ENCODE measurements at places on chromosomes 2 and 18. TPM values are rescaled to one million over a fixed set of nuclear protein-coding genes. Genes with fewer than 3 reads are reported as not detected.

GRCh38 chr2:222504719-222505118 lies 80.4 kb downstream of the SGPP2 start:
- no peaks in the 10 kb centered on the region for H3K4me1 ChIP-seq
- no peak overlapping the region for H3K4me3 ChIP-seq
- H3K27ac ChIP-seq, result no peak overlapping the region
- H3K27me3 ChIP-seq, result no peaks in the 10 kb centered on the region
- no peak for DNase-seq
- H3K36me3 ChIP-seq, result no peaks in the 10 kb centered on the region

DNA sequence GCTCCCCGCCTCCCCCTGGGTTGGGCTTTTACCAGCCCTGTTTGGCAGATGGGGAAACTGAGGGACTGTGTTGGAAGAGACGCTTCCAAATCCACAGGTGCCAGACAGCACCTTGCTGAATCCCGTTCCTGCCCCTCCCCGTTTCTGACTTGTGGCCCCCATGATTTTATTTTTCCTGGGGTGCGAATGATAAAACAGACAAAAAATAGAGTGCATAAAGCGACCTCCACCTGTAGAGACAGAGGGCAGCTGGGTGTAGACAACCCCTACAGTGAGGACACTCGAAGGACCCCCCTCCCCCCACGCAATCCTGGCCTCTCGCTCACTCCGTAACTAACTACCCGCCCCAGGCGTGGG lies 2.2 kb upstream of the CTDSP1 start:
- H3K4me3 ChIP-seq, result peak overlapping the region; percentile 99
- H3K27ac ChIP-seq, result peak overlapping the region; percentile 100
- DNase-seq, result no peak
- peaks cover 39% of the 10 kb centered on the region for H3K4me1 ChIP-seq
- H3K27me3 ChIP-seq, result no peaks in the 10 kb centered on the region

- H3K36me3 ChIP-seq, result no peaks in the 10 kb centered on the region
- no peaks in the 10 kb centered on the region for H3K27me3 ChIP-seq
- no peak overlapping the region for H3K27ac ChIP-seq
- DNase-seq, result no peak
These were observed 177.5 kb upstream of the TPO start for GRCh38 chr2:1235806-1236205.

The DDX18 gene
- total RNA-seq, result 31.0 TPM

DNA sequence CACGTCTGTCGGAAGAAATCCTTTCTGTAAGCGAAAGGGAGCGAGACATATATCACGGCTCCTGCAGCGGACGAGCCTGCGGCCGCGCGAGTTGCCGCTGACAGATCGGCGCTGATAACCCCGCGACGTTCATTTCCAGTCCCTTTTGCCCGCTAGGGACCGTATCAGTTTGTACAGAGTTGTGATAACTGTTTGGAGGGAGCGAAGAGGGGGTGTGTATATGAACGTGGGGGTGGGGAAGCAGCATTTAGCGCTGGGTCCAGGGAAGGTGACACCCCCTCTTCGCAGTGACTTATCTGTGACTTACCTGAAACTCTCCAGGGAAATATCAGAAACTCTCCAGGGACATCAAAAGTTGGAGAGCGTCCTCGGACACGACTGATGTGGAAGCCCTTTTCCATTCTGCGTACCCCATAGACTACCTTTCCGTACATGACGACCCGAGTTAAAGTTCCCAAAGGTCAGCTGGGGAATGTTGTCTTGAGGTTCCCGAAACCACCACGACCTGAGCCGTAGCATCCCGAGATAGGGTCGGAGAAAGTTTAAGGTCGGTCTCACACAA lies 948 bp upstream of the GATA6 start:
- DNase-seq, result peak; percentile 47
- peaks cover 10% of the 10 kb centered on the region for H3K36me3 ChIP-seq
- H3K27me3 ChIP-seq, result peaks cover 96% of the 10 kb centered on the region
- H3K4me1 ChIP-seq, result peaks cover 43% of the 10 kb centered on the region

- H3K4me1 ChIP-seq, result peaks cover 18% of the 10 kb centered on the region
- no peak for DNase-seq
- no peak overlapping the region for H3K27ac ChIP-seq
- H3K4me3 ChIP-seq, result no peak overlapping the region
- no peaks in the 10 kb centered on the region for H3K27me3 ChIP-seq
- no peaks in the 10 kb centered on the region for H3K36me3 ChIP-seq
These were observed 115.0 kb downstream of the CERS6 start for GRCh38 chr2:168571061-168571460.

DNA sequence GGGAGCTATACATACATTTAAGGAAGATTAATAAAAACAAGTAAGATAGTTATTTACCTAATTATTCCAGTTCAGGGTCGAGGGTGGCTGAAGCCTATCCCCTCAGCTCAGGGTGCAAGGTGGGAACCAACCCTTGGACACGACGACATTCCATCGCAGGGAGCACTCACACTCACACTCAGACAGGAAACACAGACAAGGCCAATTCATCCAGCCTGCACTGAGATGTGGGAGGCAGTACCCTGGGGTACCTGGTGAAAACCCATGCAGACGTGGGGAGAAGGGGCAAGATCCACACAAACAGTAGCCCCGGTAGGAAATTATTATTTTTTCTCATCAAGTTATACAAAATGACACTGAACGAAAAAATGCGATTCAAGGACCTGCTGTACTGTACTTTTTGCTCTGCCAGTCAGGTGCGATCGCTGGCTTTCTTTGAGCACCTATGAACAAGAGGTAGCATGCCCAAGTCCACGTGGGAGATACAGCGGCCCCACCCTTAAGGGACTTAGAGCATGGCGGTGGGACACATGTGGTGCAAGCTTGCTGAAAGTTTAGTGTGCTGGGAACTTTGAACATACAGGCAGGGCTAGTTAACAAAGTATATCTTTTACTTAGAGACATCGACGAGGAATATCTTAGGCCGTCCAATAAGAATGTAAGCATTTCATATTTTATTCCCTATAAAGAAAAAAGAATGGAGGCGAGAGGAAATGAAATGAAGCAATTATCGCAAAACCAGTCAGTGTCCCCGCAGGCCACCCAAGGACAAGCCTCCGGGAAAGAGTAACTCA lies 624 bp downstream of the METTL8 start:
- peaks cover 25% of the 10 kb centered on the region for H3K36me3 ChIP-seq
- H3K27me3 ChIP-seq, result no peaks in the 10 kb centered on the region
- DNase-seq, result no peak
- H3K4me3 ChIP-seq, result peak overlapping the region; percentile 45

GRCh38 chr18:21575656-21576055 lies 24.8 kb downstream of the ESCO1 start:
- H3K4me3 ChIP-seq, result no peak overlapping the region
- H3K27ac ChIP-seq, result no peak overlapping the region
- no peaks in the 10 kb centered on the region for H3K4me1 ChIP-seq
- H3K36me3 ChIP-seq, result peaks cover 22% of the 10 kb centered on the region
- DNase-seq, result no peak

DNA sequence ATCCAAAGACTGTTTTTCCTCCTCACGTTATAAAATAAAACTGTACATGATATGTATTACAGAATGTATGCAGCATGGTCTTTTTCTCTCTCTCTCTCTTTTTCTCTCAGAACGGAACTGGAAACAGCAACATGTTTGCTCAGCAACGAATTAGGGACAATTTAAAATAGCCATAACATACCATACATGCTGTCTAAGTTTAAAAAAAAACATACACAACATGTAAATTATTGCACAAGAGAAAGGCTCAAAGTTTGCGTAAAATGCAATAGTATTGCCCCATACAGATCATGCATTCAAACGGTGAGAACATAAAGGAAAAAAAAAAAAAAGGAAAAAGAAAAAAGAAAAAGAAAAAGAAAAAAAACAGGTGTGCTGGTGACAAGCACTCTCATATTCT lies 93.6 kb downstream of the BCL11A start:
- no peak overlapping the region for H3K4me3 ChIP-seq
- DNase-seq, result no peak
- H3K36me3 ChIP-seq, result no peaks in the 10 kb centered on the region
- peaks cover 10% of the 10 kb centered on the region for H3K4me1 ChIP-seq
- H3K27ac ChIP-seq, result no peak overlapping the region
